ENCODE measurements at places on chromosomes 1 and 21.

DNA sequence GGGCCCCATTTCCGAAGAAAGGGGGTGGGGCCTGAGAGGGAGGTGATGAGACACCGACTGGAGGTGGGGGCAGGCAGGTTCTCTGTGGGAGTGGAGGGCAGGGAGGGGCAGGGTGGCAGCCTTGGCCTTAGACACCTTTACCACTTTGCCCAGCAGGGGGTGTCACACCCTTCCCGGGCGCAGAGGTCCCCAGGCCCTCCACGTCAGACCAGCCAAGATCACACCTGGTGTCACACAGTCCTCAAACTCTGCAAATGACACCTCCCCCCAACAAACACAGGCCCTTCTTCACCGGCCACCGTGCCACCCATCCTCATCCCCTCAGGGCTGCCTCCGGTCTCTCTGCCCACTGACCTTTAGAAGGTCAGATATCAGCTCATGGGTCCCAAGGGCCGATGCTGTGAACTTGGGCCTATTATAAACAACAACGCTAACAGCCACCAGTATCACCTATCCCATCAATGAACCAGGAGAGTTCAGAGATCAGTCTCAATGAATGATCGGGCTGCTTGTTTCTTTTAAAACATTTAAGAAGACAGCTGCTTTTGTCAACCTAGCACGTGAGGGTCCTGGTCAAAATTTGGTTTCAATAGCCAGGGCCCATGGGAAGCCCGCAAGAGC is 103.9 kb downstream of the CASZ1 start:
- DNase-seq, result peak; percentile 46

DNA sequence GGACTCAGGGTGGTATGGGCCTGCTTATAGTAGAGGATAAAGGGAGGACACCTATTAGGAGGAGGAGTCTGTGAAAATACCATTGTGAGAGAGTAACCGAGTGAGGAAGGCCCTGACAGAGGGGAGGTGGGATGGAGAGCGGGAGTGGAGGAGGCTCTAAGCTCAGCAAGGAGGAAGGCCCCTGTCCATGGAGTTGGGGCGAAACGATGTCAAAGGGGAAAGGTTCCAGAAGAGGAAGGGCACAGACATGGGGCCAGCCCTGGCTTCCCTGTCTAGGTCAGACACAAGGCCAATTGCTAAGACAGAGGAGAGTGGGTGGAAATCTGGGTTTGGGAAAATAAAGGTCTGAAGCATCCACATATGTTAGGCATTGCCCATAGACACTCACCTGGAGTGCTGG is 44.2 kb downstream of the ELK4 start:
- no peak for DNase-seq

DNA sequence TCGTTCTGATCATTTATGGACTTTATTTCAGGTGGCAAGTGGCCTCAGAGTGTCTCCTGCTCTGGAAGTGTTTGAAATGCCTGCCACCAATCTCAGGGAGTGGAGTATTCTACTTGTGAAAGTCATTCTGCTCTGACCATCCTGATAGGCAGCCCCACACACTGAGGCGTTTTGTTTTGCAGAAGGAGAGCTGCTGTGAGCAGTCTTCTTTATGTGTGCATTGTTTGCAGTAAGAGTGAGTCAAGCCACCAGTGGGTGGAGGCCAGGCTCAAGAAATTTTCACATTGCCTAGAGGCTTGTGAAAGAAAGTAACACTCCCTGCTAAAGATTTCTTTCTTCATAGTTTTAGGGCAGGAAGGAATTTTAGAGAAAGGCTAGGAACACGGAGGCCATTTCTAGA is 204.4 kb downstream of the SLC35F3 start:
- DNase-seq, result no peak

GRCh38 chr1:36554323-36554628 is 71.6 kb upstream of the CSF3R start:
- DNase-seq, result no peak

- no peak for DNase-seq
Measured at GRCh38 chr1:33805988-33806387, 57.9 kb upstream of the HMGB4 start.

DNA sequence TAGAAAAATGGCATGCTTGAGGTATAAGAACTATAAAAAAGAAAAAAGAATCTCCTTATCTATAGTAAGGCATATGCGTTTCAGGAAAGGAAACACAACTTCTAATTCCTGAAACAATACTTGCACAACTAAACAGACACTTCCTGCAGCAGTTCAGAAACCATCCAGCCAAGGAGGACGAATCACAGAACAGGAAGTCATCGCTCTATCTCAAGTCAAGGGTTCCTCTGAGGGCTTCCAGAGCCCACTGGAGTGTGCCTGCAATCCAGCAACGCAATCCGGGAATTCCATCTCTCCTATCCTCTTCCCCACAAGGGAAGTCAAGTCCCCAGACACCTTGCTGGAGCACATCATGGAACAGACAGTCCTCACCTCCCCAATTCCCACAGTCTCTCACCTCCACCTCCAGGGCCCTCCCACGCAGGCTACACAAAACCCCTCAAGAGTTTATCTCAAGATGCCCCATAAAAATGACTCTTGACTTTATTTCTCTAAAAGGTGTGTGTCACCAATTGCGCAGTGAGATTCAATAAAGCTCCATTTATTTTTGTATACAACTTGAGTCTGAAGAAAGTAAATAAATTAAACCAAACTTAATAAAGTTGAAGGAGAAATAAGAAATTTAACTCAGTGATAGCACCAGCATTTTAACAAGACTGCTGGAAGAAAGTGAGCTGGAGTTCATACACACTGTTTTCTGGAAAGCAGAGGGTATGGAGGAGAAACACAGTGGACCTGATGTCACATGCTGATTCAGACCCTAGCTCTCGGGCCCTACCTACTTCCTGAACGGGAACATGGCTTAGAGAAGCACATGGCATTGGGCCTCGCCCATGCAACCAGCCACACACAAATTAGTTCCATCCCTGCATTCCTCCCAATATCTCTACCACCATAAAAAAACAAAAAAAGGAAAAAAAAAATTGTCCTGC is 39.9 kb downstream of the SIPA1L2 start:
- no peak for DNase-seq

DNA sequence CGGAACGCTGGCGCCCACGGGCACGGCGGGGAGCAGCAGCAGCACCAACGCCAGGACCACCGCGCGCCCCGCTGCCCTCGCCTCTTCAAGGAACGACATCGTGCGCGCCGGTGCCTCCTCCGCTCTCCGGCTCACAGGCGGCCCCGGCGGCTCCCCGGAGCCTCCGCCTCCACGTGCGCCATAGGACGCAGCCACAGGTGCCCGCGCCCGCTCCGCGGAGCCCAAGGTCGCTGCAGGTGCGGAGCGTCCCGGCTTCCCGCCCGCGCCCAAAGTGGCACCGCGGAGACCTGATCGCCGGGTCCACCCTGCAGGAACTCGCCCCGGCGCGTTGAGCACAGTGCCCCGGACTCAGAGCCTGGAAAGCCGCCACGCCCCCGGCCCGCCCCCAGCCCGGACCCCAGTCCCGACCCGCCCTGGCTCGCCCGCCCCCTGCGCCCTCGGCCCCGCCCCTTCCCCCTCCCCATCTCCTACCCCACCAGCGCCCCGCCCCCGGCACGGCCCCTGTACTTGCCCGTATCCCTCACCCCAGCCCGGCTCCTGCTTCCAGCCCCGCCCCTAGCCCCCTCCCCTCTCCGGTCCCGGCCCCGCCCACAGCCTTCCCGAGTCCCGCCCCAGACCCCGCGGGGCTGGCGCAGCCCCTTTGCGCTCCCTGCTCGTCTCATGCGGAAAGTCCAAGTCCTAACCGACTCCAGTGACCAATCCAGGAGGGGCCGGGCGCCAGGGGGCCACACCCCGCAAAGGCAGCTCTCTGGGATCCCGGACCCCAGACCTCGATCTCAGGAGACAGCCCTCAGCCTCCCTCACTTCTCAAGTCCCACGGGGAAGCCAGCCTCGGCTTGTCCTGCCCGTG is at the start of gene MEGF6:
TSS of gene MEGF6 (minus strand) at position 339 of the 850 bp plus-strand sequence. CDS start at position 99, 240 bp downstream.
- DNase-seq, result peak; percentile 82

DNA sequence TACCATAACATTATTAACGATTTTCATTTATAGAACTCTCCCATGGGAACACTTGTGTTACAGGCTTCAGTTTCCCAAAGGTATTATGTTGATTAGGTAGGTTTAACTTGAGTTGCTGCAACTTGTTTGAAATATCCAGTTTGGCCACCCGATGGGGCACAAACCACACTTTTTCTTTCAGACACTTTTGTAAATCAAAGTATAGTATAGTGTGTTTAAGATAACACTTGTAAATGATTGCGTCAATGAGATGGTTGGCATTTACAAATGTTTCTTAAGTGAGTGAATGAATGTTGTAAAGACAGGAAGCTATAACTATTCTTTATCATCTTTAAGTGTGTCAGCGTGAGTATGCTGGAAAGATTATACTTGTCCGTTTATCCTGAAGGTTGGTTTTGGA is 4.3 kb downstream of the XPR1 start:
- peak; percentile 5 for DNase-seq

- no peak for DNase-seq
Measured at GRCh38 chr1:145805057-145805456, 18.8 kb downstream of the RNF115 start.
